NT2/D1 (cell line): ENCODE measurements at places on chromosomes 12 and 14.
A peak's percentile ranks its signal among the peaks of the same experiment; 100 is the strongest.

- no peak for DNase-seq
Measured at GRCh38 chr14:103055695-103056094, 1.7 kb downstream of the CDC42BPB start.

GRCh38 chr12:57181561-57182155 lies 34.2 kb upstream of the LRP1-AS start:
- no peak for DNase-seq

GRCh38 chr12:4700621-4701026 lies 19.6 kb upstream of the GALNT8 start:
- DNase-seq, result no peak

- DNase-seq, result no peak
Measured at GRCh38 chr12:6340745-6341416, 995 bp downstream of the TNFRSF1A start.

DNA sequence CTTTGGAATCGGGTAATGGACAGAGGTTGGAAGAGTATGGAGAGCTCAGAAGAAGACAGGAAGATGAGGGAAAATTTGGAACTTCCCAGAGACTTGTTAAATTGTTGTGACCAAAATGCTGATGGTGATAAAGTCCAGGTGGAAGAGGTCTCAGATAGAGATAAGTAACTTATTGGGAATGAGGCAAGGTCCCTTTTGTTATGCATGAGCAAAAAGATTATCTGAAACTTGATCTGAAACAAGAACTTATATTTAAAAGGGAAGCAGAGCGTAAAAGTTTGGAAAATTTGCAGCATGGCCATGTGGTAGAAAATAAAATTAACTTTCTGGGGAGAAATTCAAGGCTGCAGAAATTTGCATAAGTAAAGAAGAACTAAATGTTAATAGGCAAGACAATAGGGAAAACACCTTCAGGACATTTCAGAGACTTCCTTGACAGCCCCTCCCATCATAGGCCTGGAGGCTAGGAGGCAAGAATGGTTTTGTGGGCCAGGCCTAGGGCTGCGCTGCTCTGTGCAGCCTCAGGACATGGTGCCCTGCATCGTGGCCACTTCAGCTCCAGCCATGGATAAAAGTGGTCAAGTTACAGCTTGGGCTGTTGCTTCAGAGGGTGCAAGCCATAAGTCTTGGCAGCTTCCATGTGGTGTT lies 425.7 kb upstream of the PRICKLE1 start:
- DNase-seq, result no peak

- no peak for DNase-seq
Measured at GRCh38 chr12:102920271-102920670, 3.2 kb upstream of the PAH start.

GRCh38 chr12:71664411-71665089 lies 449 bp downstream of the THAP2 start:
- no peak for DNase-seq

DNA sequence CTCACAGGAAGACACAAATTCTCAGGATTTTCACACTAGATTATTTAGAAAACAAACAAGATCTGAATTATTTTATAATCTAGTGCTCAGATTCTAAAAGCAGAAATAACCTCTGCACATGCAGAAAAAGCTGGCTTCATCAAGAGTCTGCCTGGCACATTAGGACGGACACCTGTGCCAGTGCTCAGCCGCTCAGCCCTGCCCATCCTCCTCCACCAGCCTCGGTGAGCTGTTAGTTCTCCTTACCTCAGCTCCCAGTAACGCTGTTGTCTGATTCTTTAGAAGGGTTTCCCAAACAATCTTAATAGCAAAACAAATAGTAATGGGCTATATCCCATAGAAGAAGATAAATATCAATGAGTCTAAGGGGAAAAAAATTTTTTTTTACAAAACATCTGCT lies 27.7 kb downstream of the DUSP16 start:
- DNase-seq, result no peak

- DNase-seq, result no peak
Measured at GRCh38 chr14:90815822-90816662, at the start of gene TTC7B. TTC7B (minus strand) TSS chr14:90816430; CDS start chr14:90816295, 135 bp downstream.

- no peak for DNase-seq
Measured at GRCh38 chr12:24714237-24714636, 234.7 kb downstream of the BCAT1 start.

GRCh38 chr12:89799316-89799715 lies 90.7 kb upstream of the ATP2B1 start:
- DNase-seq, result no peak

- DNase-seq, result no peak
Measured at GRCh38 chr12:27960821-27961220, 11.7 kb downstream of the PTHLH start.

- no peak for DNase-seq
Measured at GRCh38 chr14:20631880-20632389, 9.6 kb downstream of the OR6S1 start.

GRCh38 chr12:108211157-108211556 lies 82.1 kb downstream of the WSCD2 start:
- DNase-seq, result peak; percentile 25

DNA sequence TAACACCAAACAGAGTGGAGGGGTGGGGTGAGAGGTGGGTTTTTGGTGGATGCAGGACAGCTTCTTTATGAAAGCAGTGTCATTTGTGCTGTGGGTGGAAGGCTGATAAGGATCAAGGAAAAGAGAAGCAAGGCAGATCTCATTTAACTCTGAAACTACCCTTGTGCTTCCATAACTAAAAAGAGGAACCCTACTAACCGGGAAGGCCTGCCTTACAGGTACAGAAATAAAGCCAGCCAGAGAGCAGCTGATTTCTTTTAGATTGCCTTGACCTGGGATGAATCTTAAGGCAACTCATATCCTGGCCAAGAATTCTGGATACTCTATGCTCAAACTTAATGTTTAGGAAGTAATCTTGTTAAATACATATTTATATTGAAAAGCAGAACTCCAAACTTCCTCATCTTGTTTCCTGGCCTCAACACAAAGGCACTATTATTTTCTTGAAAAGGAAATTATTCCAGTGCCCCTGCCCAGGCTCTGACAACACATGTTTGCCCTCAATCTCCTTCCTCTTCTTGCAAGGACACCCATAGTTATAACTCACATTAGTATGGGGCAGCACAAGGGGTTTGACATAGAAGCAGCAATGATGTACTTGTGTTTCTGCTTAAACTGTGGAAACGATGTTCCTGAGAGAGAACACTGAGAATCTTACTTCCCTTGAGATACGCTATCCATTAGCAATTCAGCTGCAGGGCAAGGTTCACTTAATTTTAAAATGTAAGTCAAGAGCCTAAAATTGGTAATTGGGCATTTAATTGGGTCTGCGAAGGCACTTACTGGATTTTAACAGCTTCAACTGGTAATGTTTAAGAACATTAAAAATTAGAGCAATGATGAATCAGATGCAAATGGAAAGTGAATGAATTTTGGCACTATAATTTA lies 173.7 kb downstream of the STXBP6 start:
- no peak for DNase-seq

DNA sequence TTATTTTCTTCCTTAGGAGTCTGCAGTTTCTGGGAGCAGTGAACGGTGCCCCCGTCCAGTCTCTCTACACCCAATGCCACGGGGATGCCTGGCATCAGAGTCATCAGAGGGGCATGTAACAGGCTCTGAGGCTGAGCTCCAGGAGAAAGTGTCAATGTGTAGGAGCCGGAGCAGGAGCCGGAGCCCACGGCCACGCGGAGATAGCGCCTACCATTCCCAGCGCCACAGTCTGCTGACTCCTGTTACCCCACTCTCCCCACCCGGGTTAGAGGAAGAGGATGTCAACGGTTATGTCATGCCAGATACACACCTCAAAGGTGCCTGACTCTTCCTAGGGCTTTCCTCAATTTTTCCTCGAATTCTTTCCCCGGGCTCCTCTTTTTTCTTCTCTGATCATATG lies 3.3 kb upstream of the PA2G4 start:
- DNase-seq, result no peak

- DNase-seq, result peak; percentile 76
Measured at GRCh38 chr12:112537710-112538396, 119.1 kb downstream of the PTPN11 start.

DNA sequence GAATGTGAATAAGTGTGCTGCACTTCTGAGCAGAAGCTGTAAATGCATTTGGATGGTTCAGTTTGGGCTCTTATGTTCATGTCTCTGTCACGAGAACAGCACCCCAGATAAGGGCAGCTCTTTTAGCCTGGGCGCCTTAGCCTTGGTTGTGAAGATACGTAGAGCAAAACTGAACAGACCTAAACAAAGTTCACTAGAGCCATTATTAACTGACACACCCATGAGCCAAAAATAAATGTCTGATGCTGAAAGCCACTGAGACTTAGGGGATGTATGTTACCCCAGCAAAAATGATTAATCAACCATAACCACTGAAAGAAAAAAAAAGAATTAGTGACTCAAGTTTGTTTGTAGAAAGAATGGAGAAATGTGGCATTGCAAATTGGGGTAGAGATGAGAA lies 343.4 kb downstream of the BCAT1 start:
- DNase-seq, result no peak

DNA sequence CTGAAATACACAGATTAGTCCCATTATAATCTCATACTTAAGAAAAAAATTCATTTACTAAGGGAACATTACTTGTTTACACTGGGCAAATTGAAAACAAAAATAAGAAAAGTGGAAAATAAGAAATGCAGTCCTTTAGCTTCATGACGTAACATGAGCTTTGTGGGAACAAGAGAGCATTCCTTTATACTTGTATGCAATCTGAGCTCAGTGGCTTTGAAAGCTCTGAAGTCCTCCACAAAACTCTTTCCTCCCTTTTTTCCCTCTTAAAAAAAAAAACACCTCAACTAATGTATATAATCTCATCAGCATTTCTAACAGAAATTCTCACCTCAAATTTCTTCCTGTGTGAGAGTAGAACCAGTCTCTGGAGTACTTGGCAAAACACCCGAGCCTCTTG lies 76.9 kb upstream of the OTX2 start:
- no peak for DNase-seq

DNA sequence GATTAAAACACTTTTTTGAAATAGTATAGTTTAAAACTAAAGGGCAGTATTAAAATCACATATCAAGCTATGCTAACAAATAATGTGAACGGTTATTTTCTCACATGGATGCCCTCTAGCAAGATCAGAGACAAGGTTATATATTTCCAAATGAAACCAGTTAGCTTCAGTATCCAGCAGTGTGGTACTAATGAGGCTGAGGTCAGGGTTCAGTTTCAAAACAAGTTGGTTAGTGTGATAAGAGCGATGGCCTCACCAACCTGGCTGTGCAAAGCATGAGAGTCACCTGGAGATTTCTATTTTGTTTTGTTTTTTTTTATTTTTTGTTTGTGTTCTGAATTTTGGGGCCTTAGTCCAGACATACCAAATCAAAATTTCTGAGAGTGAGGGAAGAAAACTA lies 352.2 kb upstream of the KITLG start:
- no peak for DNase-seq

- no peak for DNase-seq
Measured at GRCh38 chr14:102840771-102841528, 63.7 kb downstream of the TRAF3 start.

GRCh38 chr14:56092763-56093162 lies 25.4 kb upstream of the PELI2 start:
- DNase-seq, result no peak

- no peak for DNase-seq
Measured at GRCh38 chr14:33940561-33941011, 10.3 kb downstream of the EGLN3 start.

GRCh38 chr12:24835377-24835776 lies 113.5 kb downstream of the BCAT1 start:
- DNase-seq, result no peak

DNA sequence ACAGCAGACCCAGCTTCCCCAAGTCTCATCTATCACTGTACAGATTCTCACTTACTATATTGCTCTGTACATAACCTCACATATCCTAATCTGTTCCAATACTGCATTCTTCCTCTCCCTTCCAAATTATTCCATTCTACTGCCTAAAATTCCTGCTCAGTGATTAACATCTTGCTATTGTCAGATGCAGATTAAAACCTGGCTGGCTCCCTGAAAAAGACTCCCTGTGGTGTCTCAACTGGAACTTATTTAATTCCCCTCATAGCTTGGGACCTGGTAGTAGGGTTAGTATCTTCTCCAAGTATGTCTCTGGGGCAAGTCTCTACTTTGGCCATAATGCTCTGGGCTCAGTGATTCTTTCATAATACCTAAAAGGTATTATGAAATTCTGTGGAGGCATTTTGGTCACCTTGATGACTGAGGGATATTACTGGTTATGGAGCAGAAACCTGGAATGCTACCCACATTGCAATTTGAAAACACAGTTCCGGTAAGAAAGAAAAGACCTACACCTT lies 55.8 kb downstream of the PAWR start:
- DNase-seq, result peak; percentile 18

- DNase-seq, result no peak
Measured at GRCh38 chr12:74614426-74614825, 76.8 kb downstream of the ATXN7L3B start.

DNA sequence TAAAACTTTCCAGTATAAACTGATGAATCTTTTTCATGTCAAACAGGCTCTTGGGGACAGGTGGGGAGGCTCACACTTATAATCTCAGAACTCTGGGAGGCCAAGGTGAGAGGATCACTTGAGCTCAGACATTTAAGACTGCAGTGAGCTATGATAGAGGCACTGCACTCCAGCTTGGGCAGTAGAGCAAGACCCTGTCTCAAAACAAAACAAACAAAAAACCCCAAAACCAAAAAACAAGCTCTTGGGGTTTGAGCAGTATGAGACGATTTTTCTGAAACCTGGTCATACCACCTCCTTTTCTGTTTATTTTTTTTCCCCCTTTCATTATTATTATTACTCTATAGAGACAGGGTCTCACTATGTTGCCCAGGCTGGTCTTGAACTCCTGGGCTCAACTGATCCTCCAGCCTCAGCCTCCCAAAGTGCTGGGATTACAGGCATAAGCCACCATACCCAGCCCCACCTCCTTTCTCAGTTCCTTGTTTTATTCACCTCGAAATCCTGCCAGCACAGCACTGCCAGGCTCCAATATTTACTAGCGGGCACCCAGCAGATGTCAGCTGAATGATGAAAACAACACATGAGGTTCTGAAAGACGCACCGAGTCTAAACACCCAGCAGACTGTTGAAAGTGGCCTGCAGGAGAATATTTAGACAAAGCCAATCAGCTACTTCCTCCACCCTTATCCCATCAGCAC lies 19.5 kb upstream of the CDK17 start:
- DNase-seq, result no peak

- no peak for DNase-seq
Measured at GRCh38 chr12:50988871-50989270, 36.5 kb downstream of the HIGD1C start.

DNA sequence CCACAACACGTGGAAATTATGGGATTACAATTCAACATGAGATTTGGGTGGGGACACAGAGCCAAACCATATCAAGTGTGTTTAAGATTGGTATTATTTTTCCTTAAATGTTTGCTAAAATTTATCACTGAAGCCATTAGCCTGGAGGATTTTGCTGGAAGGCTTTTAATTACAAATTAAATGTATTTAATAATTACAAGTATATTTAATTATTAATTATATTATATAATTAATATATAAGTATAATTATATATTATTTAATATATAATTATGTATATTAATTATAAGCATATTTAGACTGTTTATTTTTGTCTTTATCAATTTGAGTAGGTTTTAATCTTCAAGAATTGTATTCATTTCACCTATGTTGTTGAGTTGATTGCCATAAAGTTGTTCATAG lies 427.4 kb upstream of the FLRT2 start:
- no peak for DNase-seq

- DNase-seq, result no peak
Measured at GRCh38 chr12:64452559-64453329, 824 bp downstream of the TBK1 start.

- no peak for DNase-seq
Measured at GRCh38 chr12:76303365-76303764, 44.9 kb downstream of the BBS10 start.
